Suppressor macrophage treated with lipopolysaccharide for 1 hour (primary cell): ENCODE measurements at places on chromosomes 1 and 21.

GRCh38 chr1:113021430-113022085 is 51.4 kb upstream of the LRIG2 start:
- DNase-seq, result no peak

DNA sequence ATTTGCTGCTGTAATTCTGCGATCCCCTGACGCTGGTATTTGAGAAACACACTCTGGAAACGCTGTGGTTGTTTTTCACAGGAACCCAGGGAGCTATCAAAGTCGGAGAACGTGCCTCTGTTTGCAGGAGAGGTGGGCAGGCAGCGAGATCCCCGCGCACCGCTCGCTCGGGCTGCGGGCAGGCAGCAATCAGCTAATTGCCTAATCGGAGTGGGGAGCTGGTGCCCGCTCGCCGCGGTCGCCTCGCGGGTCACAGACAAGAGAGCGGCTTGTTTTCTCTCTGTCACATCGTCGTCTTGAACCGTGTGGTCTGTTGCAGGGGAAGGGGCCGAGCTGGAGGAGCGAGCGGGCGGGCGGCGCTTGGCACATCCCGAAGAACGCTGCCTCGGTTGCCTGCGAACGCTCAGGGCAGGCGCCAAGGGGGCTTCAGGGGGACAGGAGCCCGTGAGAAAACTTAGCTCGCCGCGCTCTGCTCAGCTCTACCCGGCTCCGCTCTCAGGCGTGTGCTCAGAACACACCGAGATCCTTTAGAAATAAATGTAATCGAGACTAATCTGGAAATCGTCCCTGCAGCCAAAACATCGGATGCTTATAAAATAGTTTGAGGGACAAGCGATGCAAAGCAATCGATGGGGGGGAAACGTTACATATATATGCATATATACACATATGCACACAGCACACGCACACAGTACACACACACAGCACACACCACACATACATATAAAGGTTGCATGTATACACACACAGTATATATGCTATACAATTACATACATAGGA is 93.6 kb upstream of the SMYD2 start:
- no peak for DNase-seq

- peak; percentile 36 for DNase-seq
These were observed 12.6 kb downstream of the NTPCR start for GRCh38 chr1:232962761-232963745.

DNA sequence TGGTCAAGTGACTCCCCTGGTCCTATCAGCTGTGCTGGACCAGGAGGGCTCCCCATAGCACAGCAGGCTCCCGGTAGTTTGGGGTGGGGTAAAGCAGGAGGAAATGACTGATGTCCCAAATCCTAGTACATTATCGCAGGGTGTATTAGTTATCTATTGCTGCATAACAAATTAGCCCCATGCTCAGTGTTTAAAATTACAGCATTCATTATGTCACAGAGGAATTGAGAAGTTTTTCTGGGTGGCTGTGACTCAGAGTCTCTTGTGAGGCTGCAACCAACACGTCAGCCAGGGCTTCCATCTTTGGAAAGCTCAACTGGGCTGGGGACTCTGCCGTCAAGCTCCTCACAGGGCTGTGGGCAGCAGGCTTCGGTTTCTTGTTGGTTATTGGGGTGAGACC is 34.3 kb upstream of the LAPTM5 start:
- DNase-seq, result no peak

DNA sequence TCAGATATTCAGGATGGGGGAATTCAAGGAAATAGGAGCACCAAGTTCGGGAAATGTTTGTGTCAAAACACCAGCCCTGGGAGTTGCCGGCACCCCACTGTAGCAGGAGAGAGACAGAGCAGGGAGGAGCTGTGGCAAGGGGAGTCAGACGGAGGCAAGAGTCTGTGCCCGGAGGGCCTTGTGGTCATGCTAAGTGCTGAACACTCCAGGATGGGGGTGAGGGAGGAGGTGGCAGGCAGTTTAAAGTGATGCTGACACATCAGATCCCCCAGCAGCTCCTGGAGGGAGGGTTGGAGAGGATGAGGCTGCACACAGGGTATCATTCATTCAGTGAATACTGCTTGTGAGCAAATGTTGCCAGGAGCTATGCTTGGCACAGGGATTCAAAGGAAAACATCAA is 150.3 kb upstream of the ETV3 start:
- no peak for DNase-seq

GRCh38 chr1:227245613-227246320 is 72.5 kb downstream of the CDC42BPA start:
- DNase-seq, result no peak

GRCh38 chr1:7674972-7675371 is 96.1 kb upstream of the VAMP3 start:
- DNase-seq, result no peak

DNA sequence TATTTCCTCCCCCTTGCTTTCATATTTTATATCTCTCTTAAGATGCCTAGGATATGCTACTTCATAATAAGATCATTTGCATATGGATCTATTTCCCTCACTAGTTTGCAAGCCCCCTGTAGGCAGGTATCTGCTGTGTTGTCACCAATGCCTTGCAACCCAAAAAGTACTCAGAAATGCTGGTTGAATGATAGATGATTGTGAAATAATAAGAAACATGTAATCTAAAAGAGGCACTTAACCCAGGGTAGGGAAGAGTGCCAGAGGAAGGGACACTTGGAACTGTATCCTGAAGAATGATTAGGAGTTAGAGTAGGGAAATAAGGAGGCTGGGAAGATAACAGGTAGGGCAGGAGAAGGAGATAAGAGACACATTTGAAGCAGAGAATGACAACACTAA is 12.3 kb downstream of the ATPAF1 start:
- DNase-seq, result no peak

GRCh38 chr21:42669041-42669440 is 15.6 kb downstream of the PDE9A start:
- no peak for DNase-seq

- DNase-seq, result peak; percentile 19
These were observed 99.1 kb upstream of the ACTRT2 start for GRCh38 chr1:2921970-2922686.

- DNase-seq, result peak; percentile 97
These were observed 14.7 kb downstream of the MTHFR start for GRCh38 chr1:11790880-11791715.

- DNase-seq, result no peak
These were observed 831.4 kb downstream of the ADGRL2 start for GRCh38 chr1:82632155-82632554.

- DNase-seq, result peak; percentile 92
These were observed 500 bp upstream of the PEA15 start for GRCh38 chr1:160204526-160205241.

DNA sequence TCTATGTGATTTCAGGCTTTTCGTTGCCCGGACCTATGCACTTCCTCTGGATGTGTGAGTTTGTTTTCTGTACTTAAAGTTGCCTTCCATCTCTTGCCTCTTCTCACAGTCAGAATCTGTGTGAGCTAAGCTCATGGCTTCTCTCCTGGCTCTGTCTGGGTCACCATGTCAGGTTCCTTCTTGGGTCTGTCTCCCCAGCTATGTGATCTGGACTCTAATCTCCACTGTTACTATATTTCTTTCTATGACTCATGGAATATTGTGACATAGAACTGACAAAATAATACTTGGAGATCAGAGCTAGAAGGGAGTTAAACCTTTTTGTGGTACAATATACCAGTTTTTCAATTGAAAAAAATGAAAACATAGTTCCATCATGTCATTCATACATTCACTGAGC is 172.7 kb upstream of the FGGY start:
- peak; percentile 45 for DNase-seq

- DNase-seq, result no peak
These were observed 535.8 kb upstream of the DAB1 start for GRCh38 chr1:57959531-57960241.

DNA sequence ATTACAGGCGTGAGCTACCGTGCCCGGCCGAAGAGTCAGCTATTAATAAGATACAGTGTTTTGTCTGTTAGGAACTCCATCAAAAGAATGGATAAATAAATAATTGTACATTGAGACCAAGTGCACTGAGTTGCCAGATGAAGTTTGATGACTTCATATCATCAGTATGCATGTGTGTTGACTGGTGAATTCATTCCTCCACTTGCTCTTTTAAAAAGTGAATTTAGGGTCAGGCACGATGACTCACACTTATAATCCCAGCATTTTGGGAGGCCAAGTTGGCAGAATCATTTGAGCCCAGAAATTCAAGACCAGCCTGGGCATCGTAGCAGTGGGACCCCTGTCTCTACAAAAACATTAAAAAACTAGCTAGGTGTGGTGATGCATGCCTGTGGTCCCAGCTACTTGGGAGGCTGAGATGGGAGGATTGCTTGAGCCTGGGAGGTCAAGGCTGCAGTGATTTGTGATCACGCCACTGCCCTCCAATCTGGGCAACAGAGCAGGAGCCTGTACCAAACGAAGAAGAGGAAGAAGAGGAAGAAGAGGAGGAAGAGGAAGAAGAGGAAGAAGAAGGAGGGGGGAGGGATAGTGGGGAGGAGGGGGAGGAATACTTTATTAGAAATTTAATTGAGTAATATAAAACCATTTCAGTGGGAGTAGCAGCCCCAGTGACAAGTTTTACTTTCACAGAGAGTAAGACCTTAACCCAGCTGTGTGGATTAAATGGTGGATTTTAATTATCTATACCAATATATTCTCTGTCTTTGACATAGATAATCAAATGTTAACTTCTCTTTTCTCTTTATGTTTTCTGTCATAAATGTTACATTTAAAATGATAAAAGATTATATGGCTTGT is 74.9 kb downstream of the CCDC18 start:
- no peak for DNase-seq

DNA sequence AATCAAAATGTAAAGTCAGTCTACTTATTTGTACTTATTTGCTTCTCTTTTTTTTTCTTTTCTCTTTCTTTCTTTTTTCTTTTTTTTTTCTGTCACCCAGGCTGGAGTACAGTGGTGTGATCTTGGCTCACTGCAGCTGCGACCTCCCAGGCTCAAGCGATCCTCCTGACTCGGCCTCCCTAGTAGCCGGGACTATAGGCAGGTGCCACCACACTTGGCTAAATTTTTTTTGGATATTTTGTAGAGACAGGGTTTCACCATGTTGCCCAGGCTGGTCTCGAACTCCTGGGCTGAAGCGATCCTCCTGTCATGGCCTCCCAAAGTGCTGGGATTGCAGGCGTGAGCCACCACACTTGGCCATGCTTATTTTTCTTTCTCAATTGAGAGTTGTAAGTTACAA is 98.8 kb upstream of the ZBTB40 start:
- DNase-seq, result no peak

GRCh38 chr1:9385801-9386573 is 93.3 kb downstream of the SPSB1 start:
- no peak for DNase-seq

- no peak for DNase-seq
These were observed 58.9 kb downstream of the RHOU start for GRCh38 chr1:228794173-228794572.

GRCh38 chr1:41955461-41956159 is 36.9 kb upstream of the HIVEP3 start:
- DNase-seq, result peak; percentile 58

- no peak for DNase-seq
These were observed 63.1 kb downstream of the PLPPR4 start for GRCh38 chr1:99327357-99327756.

- DNase-seq, result no peak
These were observed 2.1 kb downstream of the RIPK4 start for GRCh38 chr21:41764558-41765419.

DNA sequence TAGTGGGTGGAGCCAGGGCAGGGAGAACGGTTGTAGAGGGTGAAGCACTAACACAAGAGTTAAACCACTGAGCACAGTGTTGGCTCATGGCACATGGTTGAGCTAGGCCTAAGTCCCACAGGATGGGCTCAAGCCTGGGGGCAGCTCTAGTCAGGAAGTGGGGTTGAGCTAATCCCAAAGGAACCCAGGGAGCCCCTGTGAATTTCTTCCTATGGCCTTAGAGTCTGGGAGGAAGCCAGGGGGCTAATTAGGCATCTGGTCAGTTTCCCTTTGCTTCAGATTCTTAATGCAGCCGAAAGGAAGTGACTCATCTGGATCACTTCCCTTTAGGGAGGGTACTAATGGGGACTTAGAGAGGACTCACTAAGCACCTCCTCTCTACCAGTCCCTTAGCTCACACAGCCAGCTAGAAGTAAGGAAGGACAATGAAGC is 10.1 kb downstream of the CFAP45 start:
- DNase-seq, result peak; percentile 95

DNA sequence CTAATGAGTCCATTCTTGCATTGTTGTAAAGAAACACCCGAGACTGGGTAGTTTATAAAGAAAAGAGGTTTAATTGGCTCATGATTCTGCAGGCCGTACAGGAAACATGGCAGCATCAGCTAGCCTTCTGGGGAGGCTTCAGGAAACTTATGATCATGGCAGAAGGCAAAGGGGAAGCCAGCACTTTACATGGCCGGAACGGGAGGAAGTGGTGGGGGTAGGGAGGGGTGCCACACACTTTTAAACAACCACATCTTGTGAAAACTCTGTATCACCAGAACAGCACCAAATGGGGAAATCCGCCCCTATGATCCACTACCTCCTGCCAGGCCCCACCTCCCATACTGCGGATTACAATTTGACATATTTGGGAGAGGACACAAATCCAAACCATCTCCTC is 43.9 kb downstream of the NOS1AP start:
- DNase-seq, result peak; percentile 35

DNA sequence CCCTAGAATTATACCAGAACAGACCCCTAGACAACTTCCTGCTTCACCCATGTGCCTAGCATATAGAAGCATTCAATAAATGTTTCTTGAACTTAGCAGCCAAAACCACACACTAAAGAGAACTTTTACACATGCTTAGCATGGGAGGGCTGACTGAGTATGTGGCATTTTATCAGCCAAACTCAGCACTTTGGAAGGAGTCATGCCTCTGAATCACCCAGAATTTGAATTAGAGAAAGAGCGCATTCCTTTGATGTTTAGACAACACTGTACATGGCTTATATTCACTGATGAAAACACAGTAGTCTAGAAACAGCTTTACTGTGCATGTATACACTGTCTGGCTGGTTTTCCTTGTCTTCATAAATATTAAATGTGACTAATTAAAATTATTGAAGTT is 26.1 kb downstream of the SPAG17 start:
- DNase-seq, result no peak

GRCh38 chr1:108824051-108824450 is 32.8 kb downstream of the AKNAD1 start:
- no peak for DNase-seq

DNA sequence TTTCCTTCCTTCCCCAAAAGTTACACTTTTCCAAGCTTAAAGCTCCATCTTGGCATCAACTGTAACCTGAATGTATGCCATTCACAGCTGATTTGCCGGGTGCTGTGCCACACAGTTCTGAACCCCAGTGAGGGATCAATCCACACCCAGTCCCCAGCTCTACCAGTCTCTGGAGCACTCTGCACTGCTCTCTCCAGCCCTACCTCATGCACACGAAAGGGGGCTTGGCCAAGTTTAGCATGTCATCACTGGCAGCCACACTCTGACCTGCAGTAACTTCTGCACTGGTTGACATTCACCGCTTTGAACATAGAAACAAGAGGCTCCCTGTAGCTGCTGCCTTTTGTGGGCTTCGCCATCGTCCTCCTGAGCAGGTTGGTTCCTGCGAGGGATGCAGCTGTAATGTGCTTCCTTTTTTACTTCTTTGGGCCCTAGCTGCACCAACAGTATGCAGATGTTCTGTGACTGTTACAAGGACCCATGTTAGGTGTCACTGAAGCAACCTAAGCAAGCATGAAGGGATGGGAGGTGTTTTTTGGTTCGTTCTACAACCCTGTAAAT is 135.4 kb upstream of the SLC44A3 start:
- no peak for DNase-seq

GRCh38 chr1:214603819-214604252 is 841 bp downstream of the CENPF start:
- DNase-seq, result no peak
